AG08395 (cell line): ENCODE measurements at places on chromosomes 2 and 18.
A peak's percentile ranks its signal among the peaks of the same experiment; 100 is the strongest.

GRCh38 chr18:7743256-7743655, 176.1 kb downstream of the PTPRM start:
- DNase-seq: no peak

- no peak for DNase-seq
These were observed 4.4 kb upstream of the IL1A start for GRCh38 chr2:112788653-112789052.

DNA sequence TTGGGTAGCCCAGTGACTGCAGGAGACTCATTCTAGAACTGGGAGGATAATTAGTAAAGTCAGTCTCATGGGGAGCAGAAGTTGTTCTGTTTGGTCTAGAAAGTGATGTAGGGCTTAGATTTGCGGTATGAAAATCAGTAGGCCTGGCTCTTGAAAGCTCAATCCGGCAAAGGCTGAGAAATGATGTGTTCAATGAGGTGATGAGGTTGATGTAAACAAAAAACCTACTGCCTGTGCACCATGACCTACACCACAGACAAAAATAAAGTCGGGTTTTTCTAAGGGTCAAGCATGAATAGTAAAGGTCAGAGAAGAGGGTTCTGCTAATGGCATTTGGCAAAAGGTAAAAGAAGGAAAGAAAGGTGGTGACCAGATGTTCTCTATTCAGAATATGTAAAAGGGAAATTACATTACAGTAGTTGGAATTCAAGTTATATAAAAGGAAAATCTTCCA, 80.8 kb upstream of the COL5A2 start:
- no peak for DNase-seq

- DNase-seq: peak; percentile 87
These were observed 298.2 kb downstream of the CDCA7 start for GRCh38 chr2:173652767-173653431.

GRCh38 chr2:130391872-130392670, 36.2 kb downstream of the PTPN18 start:
- peak; percentile 20 for DNase-seq

- no peak for DNase-seq
These were observed 1280.5 kb upstream of the ZEB2 start for GRCh38 chr2:145800151-145801091.

- no peak for DNase-seq
These were observed 44.5 kb upstream of the SERTAD2 start for GRCh38 chr2:64698177-64698643.

GRCh38 chr18:76507830-76508385, 12.9 kb upstream of the ZNF516 start:
- no peak for DNase-seq

DNA sequence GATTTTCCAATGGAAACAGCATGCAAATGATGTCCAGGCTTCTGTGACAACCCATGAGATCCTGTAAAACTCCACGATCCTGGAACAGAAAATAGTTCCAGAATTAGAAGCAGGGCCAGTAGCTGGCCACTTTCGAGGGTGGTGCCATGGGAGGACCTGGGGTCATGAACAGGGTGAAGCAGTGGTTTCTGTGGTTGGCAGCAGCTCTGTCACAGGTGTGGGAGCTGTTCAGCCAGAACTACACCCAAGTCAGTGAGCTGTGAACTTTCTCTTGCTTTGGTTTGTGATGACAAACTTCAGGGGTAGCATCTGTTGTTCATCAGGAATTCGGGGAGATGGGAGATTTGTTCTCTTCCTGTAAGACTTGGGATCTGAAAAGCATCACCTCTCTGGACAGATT, 314.4 kb upstream of the NT5C1B start:
- DNase-seq: no peak

DNA sequence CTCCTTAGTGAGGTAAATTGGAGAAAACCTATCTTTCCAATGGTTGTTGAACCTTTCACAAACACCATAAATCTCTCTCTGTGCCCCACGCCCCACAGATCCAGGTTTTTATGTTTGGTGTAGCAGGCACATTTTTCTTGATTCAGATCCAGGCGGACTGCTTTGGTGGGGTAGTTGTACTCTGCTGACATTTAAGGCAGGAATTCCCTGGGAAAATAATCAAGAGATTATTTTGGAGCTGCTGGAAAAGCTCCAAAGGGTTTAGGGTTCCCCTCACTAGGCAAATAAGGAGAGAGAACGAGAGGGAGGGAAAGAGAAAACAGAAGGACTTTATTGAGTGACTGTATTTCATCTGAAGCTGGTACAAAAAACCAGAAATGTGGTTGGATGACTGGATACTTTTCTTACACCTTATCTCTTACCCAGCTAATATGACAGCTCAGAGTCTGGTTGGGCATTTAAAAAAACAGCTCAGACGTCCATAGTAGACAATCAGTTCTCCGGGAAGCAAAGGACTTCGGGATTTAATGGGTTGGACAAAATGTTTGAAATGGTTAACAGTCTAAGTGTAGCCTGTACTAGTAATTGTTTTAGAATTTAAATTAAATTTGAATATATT, 3.6 kb upstream of the AQP4 start:
- DNase-seq: no peak

- no peak for DNase-seq
These were observed 131.4 kb downstream of the BABAM2 start for GRCh38 chr2:28021898-28022297.

- DNase-seq: no peak
These were observed 16.3 kb upstream of the PDCL3 start for GRCh38 chr2:100546469-100546868.

- DNase-seq: peak; percentile 39
These were observed 114.4 kb upstream of the CHRNA1 start for GRCh38 chr2:174878537-174879147.

- no peak for DNase-seq
These were observed 18.7 kb downstream of the ITPRID2 start for GRCh38 chr2:181910028-181910831.

GRCh38 chr2:29954316-29954715, 32.9 kb upstream of the ALK start:
- DNase-seq: no peak

- DNase-seq: peak; percentile 7
These were observed 62.8 kb downstream of the NBEAL1 start for GRCh38 chr2:203077451-203077850.

DNA sequence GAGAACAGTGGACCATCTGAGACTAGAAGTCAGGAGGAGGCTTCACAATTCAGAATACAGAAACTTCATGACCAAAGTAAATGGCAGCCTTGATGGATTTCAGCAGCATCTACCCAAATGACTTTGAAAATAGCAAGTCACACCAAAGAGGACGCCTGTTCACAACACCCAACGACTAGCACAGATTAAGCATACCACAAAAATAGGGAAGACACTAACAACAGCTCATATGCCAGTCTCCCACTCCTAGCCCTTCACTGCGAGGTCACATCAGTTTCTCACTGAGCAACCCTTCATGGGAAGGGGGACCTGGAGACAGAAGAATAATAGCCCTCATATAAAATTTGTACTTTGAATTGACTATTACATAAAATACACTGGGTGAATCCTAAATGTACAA, 228.4 kb upstream of the SLC39A10 start:
- no peak for DNase-seq

- DNase-seq: peak; percentile 85
These were observed 18.2 kb upstream of the RESP18 start for GRCh38 chr2:219350710-219351221.

- DNase-seq: no peak
These were observed 38.7 kb downstream of the INPP4A start for GRCh38 chr2:98483257-98483861.

- DNase-seq: no peak
These were observed 165.2 kb downstream of the TRIB2 start for GRCh38 chr2:12881952-12882351.

GRCh38 chr2:239158641-239159475, 242.0 kb downstream of the HDAC4 start:
- no peak for DNase-seq

GRCh38 chr18:26414901-26415440, 133.4 kb downstream of the KCTD1 start:
- peak; percentile 12 for DNase-seq

DNA sequence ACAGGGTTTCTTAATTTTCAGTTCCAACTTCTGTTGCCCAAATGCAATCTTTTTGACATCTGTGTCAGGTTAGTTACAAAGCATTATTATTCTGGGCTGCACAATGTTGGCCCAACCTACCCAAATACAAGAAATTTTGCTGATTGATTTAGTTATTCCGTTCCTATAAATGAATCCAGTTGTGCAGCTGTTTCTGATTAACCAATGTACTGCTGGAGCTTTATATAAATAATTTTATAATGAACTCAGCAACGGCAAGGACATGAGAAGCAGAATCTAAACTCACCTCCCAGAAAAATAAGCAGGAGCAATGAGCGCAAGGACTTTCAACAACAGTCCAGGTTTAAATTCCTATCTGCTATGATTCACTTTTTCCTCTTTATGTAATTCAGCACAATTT, 76.3 kb upstream of the WIPF1 start:
- peak; percentile 37 for DNase-seq

GRCh38 chr18:3875961-3876360, 426.0 kb downstream of the TGIF1 start:
- no peak for DNase-seq

DNA sequence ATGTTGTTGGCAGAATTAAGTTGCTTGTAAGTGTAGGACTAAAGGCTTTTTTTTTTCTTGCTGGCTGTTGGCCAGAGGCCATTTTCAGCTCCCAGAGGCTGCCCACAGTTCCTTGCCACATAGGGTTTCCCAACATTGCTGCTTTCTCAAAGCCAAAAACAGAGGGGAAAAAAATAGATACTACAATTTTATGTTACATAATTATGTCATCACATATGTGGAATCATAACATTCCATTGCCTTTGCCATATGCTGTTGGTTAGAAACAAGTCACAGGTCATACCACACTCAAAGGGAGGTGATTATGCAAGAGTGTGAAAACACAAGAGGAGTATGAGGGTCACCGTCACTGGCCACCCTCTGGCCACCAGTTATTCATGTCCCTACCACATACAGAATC, 154.5 kb downstream of the RTN4 start:
- DNase-seq: no peak

DNA sequence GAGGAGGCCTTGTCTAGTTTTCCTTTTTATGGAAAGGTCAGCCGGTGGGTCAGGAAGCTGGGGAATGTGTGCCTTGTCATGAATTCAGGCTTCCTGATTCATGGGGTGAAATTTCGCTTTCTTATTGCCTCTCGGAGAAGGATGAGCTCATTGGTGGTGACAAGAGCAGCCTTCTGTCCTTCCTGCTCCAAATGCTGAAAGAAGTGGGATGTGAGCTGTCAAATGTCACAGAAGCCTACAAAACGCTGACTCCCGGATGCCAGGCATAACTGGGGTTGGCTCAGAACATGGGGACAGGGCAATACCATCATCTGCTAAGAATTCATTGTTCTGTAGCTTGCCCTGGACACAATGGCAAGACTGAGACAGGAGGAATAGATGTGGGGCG, 55.8 kb upstream of the FAM136A start:
- peak; percentile 78 for DNase-seq

GRCh38 chr2:200763422-200763821, 48.3 kb upstream of the BZW1 start:
- no peak for DNase-seq
